ENCODE measurements at places on chromosomes 5 and 9.

- DNase-seq, result no peak
Measured at GRCh38 chr9:87007711-87008366, 60.5 kb upstream of the GAS1 start.

GRCh38 chr9:84781458-84781857 is 111.9 kb downstream of the NTRK2 start:
- DNase-seq, result no peak

DNA sequence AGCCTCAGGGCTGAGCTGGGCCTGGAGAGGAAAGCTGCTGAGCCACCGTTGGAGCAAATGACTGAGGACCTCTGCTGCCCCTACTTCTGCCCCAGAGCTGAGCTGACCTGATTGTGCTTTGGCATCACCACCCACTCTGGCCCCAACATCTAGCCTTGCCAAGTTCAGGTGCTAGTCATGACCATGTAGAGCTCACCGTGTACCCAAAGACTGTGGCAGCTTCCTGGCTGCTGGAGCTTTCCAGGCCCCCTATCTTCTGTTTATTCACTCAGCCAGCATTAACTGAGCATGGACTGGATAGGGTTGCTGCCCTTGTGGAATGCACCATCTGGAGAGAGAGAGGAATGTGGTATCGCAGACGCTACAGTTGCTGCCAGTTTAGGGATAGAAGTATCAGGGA is 49.1 kb downstream of the JADE2 start:
- no peak for DNase-seq

- no peak for DNase-seq
Measured at GRCh38 chr5:178297751-178298150, 65.1 kb upstream of the PHYKPL start.

DNA sequence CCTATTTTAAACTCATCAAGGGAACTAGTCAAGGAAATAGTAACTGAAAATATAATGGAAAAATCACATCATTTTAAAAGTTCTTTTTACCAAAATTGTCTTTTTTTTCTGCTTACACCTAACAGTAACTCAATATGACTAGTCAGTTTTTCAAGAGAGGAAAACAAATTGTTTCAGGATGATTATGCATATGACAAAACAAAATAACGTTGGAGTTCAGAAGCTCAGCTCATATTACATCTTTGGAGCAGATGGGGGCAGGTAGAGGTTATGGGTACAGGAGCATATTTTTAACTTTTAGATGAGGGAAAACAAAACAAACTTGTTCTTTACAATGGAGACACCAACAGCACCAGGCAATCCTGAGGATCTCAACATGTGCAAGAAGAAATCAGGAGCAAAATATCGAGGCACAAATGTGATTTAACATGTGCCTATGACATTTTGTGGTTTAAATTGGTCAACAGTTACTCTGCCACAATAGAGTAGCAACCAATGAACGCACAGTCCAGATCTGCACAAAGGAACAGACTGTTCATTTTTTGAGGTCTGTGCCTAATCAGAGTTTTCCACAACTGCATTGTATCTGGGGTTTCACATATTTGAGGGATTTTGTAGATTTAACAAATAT is 659.0 kb downstream of the ANXA1 start:
- no peak for DNase-seq

- DNase-seq, result no peak
Measured at GRCh38 chr5:123511290-123511647, 708 bp upstream of the CSNK1G3 start.

- no peak for DNase-seq
Measured at GRCh38 chr9:33014665-33015014, 10.4 kb upstream of the DNAJA1 start.

GRCh38 chr5:82100303-82101077 is 128.7 kb downstream of the ATG10 start:
- no peak for DNase-seq

DNA sequence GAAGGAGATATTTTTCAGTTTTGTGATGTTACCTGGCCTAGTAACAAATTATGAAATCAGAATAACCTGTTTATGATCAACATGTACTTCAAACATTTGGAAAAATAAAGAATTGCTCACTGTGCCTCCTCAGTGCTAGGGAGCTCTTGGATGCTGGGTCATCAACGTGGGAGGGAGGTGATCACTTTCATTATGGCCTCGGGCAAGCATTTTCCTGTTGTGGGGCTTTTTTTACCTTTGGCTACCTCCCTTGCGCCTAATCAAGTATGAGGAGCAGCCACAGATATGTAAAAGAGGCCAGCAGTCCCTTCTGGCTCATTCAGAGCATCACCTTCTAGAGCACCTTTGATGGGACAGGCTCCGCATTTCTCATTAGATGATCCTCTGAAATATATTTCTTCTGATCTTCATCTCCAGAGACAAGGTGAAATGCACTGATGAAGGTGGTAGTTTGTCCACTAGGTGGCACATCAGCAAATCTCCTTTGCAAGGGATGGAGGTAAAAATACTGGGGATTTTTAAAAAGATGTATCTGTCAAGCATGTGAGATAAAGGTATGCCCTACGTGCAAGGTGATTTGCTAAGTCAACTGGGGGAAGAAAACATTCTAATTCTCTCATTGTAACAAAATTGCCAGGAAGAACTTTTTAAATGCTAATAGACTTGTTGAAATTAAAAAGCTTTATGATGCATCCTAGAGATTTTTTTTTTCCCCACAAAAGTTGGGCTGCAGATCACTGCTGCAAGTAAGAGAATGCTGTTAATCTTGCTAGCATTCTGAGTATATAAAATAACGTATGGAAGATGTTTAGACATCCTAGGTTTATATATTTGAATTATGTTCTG is 218.2 kb downstream of the MAST4 start:
- no peak for DNase-seq

DNA sequence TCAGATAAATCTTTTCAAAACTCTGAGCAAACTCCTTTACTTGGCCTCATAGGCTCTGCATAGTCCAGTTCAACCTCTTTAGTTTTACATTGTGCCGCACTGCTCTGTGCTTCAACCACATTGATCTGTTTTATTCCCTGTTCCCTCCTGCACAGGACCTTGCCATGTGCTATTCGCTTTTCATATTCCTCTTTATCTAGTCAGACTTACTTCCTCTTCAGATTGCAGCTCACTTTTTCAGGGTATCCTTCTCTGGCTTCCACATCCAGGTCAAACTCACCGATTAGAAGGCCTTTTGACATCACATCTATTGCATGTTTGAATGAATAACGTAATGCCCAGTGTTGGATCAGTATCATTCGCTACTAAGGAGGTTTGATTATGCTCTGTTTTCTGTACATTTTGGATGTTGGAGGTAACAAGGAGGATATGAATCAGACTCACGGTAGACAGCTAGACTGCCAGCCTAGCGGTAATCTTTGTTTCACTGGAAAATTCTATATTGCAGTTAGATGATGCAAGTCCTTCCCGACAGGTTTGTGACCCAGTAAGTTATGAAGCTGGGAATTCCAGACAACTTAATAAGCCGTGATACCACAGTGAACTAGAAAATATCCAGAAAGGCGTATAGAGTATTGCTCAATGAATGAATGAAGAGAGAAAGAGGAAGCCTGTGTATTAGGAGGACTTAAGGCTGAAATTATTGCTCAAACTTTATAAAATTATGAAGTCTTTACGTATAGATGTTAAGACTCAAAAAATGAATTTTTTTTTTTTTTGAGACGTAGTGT is 65.7 kb downstream of the IQGAP2 start:
- no peak for DNase-seq

DNA sequence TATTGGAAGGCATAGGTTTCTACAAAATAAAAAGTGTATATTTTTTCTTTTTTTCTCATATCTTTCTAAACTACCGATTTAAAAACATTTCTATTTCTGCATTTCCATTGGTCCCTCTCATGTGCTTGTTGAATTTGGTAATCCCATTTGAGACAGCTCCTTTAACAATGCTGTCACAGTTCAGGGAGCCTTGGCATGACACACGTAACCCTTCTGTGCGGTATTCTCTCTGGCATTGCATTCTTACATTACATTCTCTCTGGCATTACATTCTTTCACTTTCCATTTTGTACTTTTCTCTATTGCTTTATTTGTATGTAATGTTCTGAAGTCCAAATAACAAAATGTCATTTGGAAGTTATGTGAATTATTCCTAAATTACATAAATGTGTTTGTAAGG is 150.7 kb upstream of the RASGRF2 start:
- no peak for DNase-seq
